ENCODE measurements at places on chromosomes 13 and 19. TPM values are rescaled to one million over a fixed set of nuclear protein-coding genes. Genes with fewer than 3 reads are reported as not detected.

DNA sequence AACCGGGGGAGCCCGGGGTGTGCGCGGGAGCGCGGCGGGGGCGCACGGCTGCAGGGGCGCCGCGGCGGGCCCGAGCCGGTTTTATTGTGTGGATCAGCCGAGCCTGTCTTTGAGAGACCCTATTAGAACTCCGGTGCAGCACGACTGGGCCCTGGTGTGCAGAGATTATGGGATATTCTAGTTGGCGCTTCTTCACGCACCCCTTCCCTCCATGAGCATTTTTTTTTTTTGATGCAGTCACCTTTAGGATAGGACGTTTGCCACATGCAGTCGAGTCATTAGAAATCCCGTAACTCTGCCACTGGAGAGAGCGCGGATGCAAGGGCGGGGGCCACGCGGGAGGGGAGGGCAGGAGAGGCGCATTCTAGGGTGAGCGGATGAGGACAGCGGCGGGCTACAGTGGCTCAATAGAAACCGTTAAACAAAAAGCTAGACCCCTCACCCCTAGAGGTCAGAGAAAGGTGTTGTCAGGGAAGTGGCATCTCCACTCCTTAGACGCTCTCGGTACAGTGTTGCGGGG lies 3.7 kb downstream of the FGF9 start:
- peak; percentile 43 for DNase-seq

GRCh38 chr13:53907891-53908290 lies 879.3 kb downstream of the OLFM4 start:
- DNase-seq = no peak

DNA sequence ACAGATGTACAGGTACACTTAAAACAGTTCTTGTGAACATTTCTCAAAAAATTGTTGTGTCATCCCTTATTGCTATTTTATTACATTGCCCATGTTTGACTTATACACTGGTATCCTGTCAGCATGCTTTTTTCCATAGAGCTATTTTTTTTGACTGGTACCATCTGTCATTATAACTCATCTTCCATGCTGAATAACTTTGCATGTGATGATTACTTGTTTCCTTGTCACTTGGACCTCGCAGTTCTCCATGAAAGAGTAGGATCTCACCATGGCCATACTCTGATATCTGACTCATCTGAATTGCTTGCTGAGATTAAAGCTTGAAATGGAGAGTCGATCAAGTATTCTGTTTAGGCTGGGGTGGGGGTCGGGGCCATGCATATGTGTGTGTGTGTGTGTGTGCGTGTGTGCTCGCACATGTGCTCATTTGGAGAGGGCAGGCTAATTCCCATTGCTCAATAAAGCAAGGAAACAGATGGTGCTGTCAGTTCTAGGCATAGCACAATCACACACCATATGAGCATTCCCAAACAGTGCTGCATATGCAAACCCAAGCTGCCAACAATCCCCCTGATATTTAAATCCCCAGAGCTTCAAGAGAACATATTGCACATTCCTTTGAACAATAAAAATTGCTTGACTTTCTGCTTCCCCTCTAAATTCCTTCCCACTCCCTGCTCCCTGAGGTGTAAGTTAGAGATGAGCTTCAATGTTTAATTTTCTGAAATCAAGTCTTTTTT lies 62.9 kb downstream of the NHLRC3 start:
- no peak for DNase-seq

DNA sequence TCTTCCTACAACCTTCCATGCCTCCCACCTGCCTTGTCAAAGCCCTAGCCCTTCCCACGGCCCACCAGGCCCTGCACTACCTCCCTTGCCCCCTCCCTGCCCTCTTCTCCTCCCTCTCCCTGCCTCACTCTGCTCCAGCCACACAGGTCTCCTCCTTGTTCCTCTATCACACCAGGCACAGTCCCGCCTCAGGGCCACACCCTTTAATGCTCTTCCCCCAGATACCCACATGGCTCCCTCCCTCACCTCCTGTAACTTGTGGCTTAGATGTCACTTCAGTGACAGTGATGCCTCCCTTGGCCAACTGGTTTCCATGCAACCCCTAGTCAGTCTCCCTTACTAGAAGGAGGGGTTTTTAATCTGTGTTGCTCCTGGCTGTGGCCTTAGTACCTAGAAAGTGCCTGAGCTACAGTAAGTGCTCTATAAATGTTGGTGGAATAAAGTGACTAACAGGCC lies 1.3 kb downstream of the SIRT6 start:
- DNase-seq = no peak

DNA sequence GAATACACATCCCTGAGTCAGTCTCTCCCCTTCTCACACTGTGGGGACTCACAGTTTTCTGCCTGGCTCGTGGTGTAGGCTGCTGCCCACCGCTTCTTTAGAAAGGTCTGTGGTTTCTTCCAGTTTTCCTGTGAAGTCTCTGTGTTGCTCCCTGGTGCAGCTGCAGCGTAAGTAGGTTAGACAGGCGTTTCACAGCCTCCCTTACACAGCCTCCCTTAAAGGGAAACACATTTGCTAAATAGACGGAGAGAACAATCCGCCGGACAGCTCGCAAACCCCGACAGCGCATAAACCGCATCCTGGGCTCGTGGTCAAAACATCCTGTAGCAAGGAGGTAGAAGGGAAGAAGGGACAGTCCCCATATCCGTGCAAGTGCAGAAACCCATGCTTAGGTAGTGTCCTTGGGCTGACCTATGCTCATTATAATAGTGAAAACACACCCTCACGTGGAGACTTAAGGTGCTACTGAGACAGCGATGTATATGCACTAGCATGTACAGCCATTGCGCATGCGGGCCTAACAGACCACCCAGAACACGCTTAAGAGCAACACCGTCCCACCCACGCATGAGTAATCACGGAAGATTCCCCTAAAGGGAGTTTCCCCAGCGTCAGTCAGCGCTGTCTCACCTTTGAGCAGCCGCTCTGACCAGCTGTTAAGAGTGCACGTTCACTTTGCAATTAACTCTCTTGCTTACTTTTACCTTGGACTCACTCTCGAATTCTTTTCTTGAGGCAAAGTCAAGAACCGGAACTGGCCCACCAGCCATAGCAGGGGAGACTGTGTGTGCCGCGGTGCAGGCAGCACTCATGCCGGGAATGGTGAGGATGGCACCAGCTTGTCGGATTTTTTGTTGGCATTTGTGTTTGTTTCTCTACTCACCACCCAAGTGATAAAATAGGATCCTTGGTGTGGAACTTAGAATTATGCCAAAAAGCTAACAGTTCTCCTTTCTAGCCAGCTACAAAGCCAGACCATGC lies 16.6 kb downstream of the SIGLEC8 start:
- DNase-seq = peak; percentile 88

- DNase-seq = no peak
These were observed 5.6 kb upstream of the RPL18A start for GRCh38 chr19:17854061-17854460.

- DNase-seq = no peak
These were observed 263.6 kb upstream of the GPC6 start for GRCh38 chr13:92963029-92963428.

- no peak for DNase-seq
These were observed 47.3 kb upstream of the C13orf42 start for GRCh38 chr13:51158365-51158764.

DNA sequence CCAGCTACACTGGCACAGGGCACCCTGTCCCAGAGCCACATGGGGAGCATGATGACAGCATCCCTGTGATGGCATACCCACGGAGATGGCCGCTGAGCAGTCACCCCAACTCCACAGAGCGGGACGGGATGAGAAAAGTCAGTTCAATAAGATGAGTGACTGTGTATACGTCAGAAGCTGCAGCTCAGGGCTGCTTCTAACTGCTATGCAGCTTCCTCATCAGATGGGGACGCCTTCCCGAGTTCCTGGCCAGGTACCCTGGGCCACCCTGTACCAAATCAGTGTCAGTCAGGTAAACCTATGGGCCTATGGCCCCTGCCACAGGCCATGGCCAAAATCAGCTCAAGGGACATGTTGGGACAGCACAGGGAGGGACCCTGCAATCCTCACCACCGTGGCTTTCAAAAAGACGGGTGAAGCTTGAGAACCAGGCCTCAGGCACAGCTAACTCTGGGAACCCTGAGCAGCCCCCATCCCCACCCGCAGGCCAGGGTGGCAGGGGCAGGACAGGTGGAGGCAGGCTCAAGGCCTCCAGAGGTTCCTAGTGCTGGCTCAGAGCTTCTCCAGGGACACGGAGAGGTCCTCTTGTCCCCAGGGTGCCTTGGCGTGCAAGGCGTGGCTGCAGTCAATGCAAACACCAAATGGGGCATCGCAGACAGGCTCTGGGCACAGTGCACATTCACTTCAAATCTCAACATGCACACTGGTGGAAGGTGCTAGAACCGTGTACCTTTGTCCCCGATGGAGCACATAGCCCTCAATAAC lies 122.4 kb downstream of the TUBA3C start:
- DNase-seq = no peak

- DNase-seq = peak; percentile 49
These were observed 3.9 kb upstream of the GSK3A start for GRCh38 chr19:42246143-42246921.

DNA sequence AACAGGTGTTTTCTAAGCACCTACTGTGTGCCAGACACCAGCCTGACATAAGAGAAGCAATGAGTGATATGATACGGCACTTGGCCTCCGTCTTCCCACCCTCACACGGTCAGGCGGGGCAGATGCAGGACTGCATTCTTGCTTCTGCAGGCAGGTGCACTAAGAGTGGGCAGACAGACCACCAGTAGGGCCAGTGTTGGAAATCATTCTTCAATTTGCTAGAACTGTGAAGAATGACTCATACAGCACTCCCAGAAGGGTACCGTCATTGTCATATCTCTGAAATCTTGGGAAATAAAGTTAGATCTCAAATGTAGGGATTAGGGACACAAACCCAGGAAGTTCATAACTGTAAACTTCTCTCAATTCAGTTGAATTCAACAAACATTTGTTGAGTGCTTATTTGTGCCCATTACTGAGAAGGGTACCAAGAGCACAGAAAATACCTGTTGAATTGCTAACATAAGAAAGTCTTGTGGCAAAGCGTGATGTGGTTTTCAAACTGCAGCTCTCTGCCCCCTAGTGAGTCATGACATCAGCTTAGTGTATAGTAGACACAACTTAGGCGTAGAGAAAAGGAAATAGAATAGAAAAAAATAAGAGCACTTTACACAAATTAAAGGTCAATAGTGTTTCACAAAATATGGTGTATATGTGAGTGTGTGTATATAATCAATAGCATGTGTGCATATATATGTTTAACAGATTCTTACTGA lies 76.1 kb downstream of the TEX26 start:
- DNase-seq = no peak

- DNase-seq = no peak
These were observed 106.3 kb downstream of the KCTD15 start for GRCh38 chr19:33902802-33903488.

DNA sequence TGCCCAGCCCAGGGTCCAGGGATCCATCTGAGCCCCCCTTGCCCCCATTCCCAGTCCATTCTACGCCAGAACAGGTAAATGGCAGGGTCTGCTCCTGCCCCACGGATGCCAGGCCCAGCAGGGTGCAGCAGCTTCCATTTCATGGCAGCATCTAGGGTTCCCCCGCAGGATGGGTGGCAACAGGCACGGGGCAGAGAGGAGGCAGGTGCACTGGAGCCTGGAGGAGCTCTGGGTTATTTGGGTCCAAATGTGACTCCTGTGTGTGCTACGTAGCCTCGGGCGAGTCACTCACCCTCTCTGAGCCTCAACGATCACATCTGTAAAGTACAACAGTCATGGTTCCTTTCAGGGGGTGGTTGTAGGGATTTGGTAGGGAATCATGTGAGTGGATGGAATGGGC lies 27.4 kb downstream of the IL12RB1 start:
- no peak for DNase-seq

GRCh38 chr19:45564131-45564780 lies 20.3 kb downstream of the OPA3 start:
- DNase-seq = peak; percentile 40

DNA sequence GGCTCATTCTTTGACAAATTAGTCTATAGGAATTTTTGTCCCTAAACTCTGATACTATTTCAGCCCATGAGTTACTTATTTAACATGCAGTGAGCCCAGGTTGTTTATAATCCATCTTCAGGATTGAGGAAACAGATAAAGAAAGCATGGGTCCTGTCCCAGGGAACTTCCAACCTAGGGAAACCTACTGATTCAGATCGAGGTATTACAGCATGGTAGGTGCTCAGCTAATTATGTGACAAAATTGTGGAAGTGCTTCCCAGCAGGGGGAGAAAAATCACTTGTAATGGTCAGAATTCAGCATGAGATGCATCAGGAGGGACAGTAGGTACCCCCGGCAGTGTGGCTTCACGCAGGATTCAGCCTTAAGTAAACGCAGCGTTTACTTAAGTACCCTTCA lies 171.3 kb downstream of the NUFIP1 start:
- DNase-seq = no peak

- DNase-seq = peak; percentile 62
These were observed 54.5 kb downstream of the TSSK6 start for GRCh38 chr19:19460761-19461265.

DNA sequence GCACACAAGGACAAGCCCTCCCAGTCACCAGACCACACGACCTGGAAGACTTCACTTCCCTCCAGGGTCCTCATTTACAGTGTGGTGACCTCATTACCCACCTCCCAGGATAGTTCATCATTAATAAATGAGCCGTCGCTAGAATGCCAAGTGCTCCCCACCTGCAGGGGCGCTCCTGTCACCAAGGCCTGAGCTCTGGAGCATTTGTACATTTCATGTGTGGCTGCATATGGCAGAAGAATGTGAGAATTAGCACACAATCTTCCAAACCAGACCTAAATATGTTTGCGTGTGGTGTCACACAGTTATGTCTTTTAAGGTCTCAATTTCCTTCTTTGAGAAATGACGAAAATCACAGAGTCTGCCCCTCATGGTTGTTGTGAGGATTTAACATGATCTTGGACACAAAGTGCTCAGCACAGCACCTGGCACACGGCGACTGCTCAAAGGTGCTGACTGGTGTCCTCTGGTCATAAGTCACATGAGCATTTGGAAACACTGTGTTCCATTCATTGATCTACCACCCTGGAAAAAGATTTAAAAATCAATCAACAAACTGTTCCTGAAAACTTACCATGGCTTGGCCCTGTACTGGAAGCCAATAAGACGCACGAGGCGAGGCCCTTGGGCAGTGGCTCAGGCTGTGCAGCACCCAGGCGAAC lies 150.6 kb upstream of the SPACA7 start:
- no peak for DNase-seq

- DNase-seq = no peak
These were observed 8.6 kb downstream of the TLE2 start for GRCh38 chr19:3020321-3020960.

- DNase-seq = no peak
These were observed 482.2 kb upstream of the NBEA start for GRCh38 chr13:34459856-34460255.

DNA sequence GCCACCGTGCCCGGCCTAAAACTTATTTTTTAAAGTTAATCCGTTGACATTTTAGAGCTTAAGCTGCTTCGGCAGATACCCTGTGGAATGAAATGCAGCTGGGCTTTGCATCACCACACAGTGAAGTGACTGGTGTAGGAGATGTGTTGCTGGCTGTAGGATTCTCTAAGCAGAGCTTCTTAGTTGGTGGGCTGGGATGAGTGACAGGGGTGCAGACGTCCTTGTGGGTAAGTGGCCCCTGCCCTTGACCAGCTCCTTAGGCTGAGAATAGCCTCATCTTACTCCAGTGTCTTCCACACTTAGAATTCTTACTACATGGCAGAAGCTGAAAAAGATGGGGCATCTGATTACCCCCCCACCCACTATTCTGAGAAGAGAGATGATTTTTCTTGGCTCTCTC lies 11.6 kb downstream of the GATAD2A start:
- DNase-seq = no peak

FGF21 gene
- not detected for polyA plus RNA-seq

FXYD7 gene
- 6.3 TPM for polyA plus RNA-seq

KIR2DL4 gene
- polyA plus RNA-seq = not detected

MAG gene
- polyA plus RNA-seq = 0.30 TPM

CPB2 gene
- polyA plus RNA-seq = not detected

SGCG gene
- polyA plus RNA-seq = not detected

CYP4F11 gene
- not detected for polyA plus RNA-seq

B3GNT3 gene
- polyA plus RNA-seq = 0.06 TPM

DENND1C gene
- polyA plus RNA-seq = 134 TPM

CACNG8 gene
- not detected for polyA plus RNA-seq

All from B cell (primary cell).